Eye (tissue), 1 donor: ENCODE measurements at places on chromosomes 1 and 21.

DNA sequence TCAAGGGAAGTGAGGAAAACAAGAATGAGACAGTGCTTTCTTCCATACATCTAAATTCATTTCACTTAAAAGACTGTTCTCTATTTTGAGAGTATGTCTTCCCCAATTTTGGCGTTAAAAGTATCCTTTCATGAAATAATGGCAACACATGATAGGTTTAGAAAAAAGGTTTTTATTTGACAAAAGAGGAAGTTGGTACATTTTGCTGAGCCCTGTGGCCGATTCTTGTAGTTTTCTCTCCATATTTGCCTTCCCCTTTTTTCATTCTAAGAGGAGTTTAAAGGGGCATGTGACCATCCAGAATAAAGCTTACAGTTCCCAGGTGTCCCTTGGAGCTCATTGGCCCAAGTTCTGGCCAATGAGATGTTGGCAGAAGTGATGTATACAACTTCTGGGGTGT, 140.4 kb upstream of the KCNE2 start:
- no peak for DNase-seq

GRCh38 chr1:99768104-99768503, 1.7 kb upstream of the FRRS1 start:
- peak; percentile 12 for DNase-seq

GRCh38 chr21:17536381-17536780, 23.5 kb downstream of the CXADR start:
- no peak for DNase-seq

- DNase-seq = no peak
These were observed 114.4 kb upstream of the DPT start for GRCh38 chr1:168843401-168843800.

GRCh38 chr1:224432672-224433040, 1.9 kb downstream of the WDR26 start:
- DNase-seq = no peak

DNA sequence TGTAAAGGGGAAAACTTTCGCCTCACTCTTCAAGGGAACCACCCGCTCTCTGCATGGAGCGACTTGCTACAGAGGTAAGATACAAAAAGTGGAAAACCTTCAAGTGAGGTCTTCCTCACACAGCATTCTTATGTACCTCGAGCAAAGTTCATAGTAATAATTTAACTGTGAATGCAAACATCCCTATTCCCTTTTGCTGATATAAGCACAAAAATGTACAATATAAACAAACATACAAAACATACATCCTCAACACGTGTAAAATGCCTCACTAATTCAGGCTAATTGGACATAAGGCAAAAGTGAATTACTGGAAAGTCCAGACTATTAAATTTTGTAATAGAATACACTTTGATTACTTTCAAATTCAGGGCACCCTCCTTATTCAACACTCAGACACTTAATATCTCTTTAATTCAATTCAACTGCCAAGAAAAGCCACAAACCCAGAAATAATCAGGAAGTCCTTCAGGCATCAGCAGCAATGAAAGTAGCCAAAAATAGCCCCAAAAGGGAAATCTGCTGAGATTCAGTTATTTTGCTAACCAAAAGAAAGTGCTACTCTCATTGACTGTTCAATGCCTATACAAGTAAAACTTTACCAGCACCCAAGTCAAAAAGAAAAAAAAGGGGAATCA, 15.2 kb upstream of the LMX1A start:
- DNase-seq = no peak
